ENCODE measurements at places on chromosomes 4 and X.
A peak's percentile ranks its signal among the peaks of the same experiment; 100 is the strongest.

DNA sequence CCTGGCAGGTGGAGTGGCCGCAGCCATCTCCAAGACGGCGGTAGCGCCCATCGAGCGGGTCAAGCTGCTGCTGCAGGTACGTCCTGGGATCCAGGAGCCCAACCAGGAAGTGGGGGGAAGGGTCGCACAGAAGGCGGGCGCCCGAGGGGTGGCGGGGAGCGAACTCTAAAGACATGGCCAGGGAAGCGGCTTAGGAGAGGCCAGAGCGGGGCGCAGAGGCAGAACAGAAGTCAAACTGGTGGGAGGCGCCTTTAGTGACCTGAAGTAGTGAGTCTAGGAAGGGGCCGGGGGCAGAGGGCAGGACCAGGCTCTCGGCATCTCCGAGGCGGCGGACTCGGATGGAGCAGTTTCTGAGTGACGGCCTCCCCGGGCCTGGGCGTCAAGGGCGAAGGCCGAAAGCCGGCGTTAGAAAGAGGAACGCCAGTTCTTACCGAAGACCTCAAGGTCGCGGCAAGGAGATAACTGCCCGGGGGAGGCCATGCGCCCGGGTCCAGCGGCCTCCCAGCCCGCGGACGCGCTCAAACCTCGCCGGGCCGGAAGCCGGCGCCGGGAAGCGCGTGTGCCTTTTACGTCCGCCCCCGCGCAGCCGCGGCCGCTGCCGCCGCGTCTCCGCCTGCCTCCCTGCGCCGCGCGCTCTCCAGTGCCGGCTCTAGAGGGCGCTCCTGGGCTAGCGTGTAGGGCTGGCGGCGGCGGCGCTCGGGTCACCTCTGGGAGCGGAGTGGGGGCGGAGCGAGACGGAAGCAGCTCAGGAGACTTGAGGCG is 488 bp downstream of the SLC25A5 start:
- DNase-seq, result peak; percentile 94

- DNase-seq, result no peak
These were observed 35.2 kb upstream of the LPAR4 start for GRCh38 chrX:78712336-78712735.

- DNase-seq, result no peak
These were observed 468.5 kb downstream of the IQCM start for GRCh38 chr4:149347139-149347538.

- DNase-seq, result no peak
These were observed 19.8 kb downstream of the CPE start for GRCh38 chr4:165398570-165398969.

DNA sequence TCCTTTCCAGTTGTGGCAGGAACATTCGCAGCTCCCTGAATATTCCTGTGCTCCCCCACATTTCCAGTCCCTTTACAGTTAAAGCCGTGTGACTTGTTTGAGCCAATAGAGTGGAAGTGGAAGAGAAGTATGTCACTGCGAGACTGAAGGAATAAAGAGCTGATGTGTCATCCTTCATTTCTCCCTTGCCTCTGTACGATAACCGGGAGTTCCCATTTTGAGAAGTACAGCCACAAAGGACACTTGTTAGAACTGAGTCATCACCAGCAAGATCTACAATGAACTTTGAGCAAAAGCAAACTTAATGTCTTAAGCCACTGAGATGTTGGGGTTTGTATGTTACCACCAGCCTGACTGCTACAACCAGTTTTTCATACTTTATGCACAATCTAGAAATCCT is 92.3 kb downstream of the SPRY1 start:
- no peak for DNase-seq

DNA sequence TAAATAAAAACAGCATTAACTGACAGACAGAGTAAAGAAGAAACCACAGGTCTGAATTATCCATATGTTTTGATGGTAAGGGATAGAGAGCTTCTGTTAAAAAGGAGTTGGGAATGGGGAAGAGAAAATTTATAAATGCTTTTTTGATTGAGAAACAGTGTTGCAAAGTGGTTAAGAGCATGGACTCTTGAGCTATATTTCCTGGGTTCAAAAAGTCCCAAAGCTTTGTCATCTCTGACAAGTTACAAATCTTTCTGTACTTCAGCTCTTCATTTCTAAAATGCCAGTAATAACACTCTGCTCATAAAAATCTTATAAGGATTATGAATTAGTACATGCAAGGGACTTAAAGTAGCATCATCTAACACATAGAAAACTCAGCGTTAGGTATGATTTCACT is 62.2 kb downstream of the N4BP2 start:
- DNase-seq, result no peak

DNA sequence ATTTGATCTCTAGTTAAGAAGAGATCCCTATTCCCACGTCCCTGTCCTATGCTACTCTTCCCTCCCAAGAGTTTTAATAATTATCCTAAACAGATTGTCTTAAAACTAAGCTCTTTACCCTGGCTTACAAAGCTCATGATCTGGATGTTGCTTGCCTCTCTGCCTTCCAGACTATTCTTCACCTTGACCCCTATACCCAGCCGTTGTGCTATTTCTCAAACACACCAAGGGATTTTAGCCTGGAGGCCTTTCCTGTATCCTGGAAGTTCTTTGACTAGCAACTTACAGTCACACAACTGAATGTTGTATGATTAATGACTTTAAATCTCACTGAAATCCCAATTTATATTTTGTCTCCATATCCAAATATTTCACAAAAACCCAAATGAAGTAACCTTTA is 314.9 kb downstream of the ADGRL3 start:
- DNase-seq, result no peak

All from posterior cingulate gyrus (tissue), 11 donors.